Urinary bladder (tissue), 4 donors: ENCODE measurements at places on chromosomes 11 and 22.

DNA sequence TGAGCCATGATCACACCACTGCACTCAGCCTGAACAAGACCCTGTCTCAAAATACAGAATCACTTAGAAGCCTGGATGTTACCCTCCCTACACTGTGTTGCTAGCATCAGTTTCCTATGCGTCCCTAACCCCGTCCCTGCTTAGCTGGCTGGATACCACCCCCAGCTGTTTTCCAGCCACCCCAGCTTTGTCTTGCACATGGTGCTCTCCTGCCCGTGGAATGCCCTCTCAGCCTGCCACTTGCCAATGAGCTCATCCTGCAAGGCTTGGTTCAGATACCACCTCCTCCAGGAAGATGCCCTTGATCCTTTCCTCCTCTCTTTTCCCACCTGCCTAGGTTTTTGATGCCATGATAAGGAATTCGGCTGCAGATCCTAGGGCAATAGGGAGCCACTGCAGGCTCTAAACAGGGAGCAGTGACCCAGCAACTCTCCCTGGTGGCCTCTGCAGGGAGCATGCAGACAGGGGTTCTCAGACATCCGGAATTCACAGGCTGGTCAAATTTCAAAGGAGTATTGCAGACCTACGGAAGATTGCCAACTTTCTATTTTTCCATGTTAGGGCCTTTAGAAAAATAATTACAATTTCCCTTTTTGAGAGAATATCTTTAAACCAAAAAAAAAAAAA is 52.7 kb upstream of the WNT7B start:
- DNase-seq, result no peak

- no peak for DNase-seq
Measured at GRCh38 chr11:75141166-75141565, 9.7 kb upstream of the SLCO2B1 start.

DNA sequence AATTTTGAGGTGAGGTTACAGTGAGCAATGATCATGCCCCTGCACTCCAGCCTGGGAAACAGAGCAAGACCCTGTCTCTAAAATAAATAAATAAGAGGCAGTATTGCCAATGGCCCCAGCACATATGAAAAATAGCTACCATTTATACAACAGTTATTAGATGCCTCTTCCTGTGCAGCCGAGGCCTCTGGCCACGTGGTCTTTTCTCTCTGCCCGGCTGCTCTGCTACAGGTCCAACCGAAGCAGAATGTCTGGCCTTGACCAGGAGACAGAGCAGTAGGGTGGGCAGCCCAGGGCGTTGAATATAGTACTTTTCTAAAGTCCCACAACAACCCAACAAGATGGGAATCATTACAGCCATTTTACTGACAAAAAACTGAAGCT is 12.4 kb upstream of the OAF start:
- no peak for DNase-seq

- DNase-seq, result no peak
Measured at GRCh38 chr22:45744442-45744841, 72.8 kb downstream of the ATXN10 start.

DNA sequence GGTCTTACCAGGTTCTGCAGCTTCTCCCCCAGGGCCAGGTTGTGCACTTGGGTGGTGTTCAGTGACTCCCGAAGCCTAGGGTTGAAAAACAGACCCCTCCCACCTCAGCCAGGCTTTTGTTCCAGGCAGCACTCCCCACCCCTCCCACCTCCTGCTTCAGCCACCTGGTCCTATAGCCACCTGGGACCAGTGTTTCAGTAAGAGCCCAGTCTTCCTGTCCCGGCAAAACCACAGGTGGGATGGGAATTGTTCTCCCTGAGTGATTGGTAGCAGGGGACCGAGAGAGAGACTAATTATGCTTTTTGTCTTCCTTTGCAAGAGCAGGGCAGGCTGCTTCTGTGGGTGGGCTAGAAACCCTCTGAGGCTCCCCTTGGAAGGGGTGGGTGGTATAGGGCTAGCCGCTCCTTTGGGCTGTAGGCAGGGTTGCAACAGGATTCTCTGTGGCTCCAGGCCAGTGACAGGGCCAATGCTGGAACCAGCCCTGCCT is 8.5 kb upstream of the NAALADL1 start:
- no peak for DNase-seq

DNA sequence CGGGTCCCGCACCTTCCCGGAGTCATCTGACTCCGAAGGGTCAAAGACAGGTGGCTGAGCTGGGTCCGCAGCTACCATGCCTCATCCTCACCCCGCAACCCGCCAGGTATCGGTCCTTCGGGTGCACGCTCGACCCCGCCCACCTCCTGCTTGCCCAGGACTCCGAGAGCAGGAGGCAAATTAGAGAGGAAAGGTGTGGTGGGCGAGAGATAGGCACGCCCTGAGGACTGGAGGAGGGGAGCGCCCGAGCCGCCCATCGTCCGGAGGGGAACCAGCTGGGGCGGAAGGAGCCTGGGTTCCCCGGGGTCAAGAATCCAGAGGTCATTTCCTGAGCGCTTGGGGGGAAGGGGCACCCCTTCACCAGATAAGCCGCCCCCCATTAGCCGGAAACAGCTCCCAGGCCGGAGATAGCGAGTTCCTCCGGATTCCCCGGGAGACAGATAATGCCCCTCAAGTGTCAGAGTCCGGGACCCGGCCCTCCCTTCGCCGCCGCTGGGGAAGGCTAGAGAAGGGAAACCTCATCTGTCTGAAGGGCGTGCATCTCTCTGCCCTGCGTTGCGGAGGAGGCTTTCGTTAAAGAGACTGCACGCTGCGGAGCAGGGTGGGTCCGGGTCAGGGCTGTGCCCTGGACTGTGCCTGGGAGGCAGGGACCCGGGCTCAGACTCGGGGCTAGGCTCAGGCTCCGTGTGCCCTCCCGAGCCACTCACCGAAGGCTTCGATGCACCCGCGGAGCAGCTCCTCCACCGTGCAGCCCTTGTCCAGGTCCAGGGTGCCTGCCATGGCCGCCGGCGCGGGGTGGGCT is 1.7 kb downstream of the RASGRP2 start:
- DNase-seq, result no peak

- DNase-seq, result no peak
Measured at GRCh38 chr11:112836256-112836602, 125.0 kb upstream of the NCAM1 start.

DNA sequence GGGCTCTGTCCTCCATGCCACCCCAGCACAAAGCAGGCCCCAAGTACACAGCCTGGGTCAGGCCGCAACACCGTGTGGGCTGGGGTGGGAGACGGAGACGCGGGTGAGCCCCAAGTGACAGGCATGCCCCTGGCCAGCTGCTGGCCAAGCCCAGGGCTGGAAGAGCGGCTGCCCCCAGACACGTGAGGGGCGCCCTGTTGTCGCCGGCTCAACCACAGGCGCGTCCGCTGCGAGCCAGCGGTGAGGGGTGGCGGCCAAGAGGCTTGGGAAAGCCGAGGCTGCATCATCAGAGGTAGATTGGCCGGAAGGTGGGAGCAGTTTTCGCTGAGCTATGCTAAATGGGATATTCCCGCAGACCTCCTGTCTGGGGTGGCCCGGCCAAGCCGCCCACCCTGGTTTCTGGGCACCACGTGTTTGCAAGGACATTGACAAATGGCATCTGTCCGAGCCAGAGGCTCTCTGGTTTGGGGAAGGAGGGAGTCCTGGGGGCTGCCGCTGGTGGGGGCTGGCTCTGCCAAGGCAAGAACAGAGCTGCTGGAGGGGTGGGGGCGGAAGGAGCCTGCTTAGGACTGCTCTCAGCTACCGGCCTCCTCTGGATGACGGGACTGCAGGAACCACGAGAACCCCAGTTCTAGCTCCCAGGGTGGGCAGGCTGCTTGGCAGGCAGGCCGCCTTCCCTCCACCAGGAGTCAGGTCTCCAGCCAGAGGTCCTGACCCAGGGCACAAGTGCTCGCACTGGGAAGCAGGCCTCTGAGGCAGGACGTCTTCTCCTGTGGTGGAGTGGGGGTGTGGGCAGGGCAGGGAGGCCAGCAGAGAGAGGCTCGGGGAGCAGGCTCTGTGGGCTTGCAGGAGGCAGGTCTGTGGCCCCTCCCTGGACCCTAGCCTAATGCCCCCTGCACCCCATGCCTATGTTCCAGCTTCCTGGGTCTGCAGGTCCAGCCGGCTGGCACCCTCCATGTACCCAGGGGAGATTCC is 552 bp downstream of the PRR33 start:
- no peak for DNase-seq
